SJSA1 (cell line): ENCODE measurements at places on chromosomes 5 and 9. TPM values are rescaled to one million over a fixed set of nuclear protein-coding genes. Genes with fewer than 3 reads are reported as not detected.
A peak's percentile ranks its signal among the peaks of the same experiment; 100 is the strongest.

The GABRB2 gene
- not detected in 2 replicates for total RNA-seq

DNA sequence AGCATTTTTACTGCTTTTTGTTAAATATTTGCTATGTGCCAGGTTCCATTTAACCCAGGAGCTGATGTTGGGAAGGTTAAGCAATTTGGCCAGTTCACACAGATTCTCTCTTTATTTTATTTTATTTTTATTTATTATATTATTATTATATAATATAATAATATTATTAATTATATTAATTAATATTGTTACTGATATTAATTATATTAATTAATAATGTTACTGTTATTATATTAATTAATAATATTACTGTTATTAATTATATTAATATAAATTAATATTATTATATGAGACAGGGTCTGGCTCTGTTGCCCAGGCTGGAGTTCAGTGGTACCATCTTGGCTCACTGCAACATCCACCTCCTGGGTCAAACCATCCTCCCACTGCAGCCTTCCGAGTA lies 593.0 kb upstream of the SGCD start:
- no peak overlapping the region for H3K4me3 ChIP-seq
- DNase-seq: no peak
- H3K27ac ChIP-seq: no peak overlapping the region
- no peaks in the 10 kb centered on the region for H3K36me3 ChIP-seq
- H3K4me1 ChIP-seq: no peaks in the 10 kb centered on the region

- H3K27ac ChIP-seq: no peak overlapping the region
- no peak overlapping the region for H3K4me3 ChIP-seq
- no peak for DNase-seq
- H3K27me3 ChIP-seq: no peaks in the 10 kb centered on the region
- H3K4me1 ChIP-seq: no peaks in the 10 kb centered on the region
- H3K36me3 ChIP-seq: no peaks in the 10 kb centered on the region
Measured at GRCh38 chr9:133155156-133155555, 8.6 kb downstream of the GBGT1 start.

DNA sequence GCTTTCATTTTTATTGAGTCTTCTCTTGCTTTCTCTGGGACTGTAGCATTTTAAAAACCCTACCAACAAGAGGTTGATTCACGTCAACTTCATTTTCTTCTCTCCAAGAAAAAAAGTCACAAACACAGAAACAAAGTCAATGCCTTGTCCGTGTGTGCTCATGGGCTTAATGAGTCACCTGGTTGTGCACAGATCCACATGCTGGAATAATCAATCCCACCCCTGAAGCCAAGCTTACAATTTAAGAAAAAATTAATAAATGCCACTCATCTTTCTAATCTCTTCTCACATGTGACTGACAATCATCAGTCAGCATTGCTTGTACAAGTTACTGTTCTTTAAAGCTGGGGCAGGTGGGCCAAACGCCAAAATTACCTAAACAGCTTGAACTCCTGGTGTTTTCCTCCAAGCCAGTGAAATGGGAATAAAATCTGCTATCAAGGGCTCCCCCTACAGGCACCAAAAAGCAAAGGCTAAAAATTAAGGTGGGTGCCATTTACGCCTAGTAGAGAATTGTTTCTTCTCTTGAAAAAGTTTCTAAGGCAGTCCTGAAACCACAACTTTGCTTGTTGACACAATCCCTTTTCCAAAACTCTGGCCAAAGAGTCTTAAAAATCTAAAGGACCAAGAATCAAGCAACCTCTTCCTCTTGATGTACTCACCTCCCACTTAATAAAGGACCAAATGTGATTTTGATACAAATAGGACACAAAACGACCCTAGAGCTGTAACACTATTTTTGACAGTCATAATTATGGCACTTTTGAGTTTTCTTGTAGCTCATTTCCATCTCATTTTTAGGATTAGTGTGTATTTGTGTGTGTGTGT lies 21.3 kb downstream of the TRMO start:
- no peak overlapping the region for H3K4me3 ChIP-seq
- no peak for DNase-seq
- H3K27me3 ChIP-seq: no peaks in the 10 kb centered on the region
- H3K36me3 ChIP-seq: no peaks in the 10 kb centered on the region
- no peak overlapping the region for H3K27ac ChIP-seq

DNA sequence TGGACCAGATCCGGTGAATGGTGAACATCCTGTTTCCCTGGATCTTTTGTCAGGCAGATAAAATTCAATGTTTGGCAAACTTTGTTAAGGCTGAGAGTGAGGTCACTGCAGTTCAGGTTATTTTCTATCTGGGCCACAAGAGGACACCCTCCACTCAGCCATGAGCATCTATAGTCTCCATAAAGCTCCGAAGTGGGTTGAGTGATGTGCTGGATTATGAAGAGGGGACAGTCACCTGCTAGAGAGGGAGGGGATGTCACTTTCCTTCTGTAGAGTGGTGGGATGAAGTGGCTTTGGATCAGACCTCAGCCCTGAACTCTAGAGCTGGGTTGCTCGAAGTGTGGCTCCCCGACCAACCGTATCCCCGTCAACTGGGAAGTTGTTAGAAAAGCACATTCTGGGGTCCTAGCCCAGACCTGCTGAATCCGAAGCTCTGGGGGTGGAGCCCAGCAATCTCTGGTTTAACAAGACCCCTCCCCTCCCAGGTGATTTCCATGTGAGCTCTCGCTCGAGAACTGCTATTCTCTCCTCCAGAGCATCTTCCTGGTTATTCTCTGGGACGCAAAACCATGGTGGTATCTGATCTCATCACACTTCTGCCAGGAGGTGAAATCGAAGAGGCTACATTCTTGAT lies 31.8 kb upstream of the FGF1 start:
- H3K27me3 ChIP-seq: no peaks in the 10 kb centered on the region
- H3K36me3 ChIP-seq: no peaks in the 10 kb centered on the region
- H3K27ac ChIP-seq: no peak overlapping the region
- peaks cover 20% of the 10 kb centered on the region for H3K4me1 ChIP-seq

DNA sequence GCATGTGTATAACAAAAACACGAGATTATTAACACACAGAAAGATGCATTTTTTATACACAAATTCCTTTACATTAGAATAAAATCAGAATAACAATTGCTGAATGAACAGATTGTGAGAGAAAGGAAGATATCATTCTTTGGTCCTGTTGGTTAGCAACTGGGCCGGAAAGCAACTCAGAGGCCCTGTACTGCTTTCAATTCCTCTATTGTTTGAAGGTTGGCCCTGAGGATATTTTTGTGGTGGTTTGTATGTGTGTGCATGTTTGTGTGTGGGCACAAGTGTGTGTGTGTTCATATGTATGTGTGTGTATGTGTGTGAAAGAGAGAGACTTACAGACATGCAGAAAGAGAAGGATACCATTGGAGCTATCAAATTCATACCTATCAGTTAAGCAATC lies 356.8 kb upstream of the DMAC1 start:
- no peaks in the 10 kb centered on the region for H3K4me1 ChIP-seq
- no peaks in the 10 kb centered on the region for H3K36me3 ChIP-seq
- H3K27ac ChIP-seq: no peak overlapping the region
- H3K27me3 ChIP-seq: no peaks in the 10 kb centered on the region

DNA sequence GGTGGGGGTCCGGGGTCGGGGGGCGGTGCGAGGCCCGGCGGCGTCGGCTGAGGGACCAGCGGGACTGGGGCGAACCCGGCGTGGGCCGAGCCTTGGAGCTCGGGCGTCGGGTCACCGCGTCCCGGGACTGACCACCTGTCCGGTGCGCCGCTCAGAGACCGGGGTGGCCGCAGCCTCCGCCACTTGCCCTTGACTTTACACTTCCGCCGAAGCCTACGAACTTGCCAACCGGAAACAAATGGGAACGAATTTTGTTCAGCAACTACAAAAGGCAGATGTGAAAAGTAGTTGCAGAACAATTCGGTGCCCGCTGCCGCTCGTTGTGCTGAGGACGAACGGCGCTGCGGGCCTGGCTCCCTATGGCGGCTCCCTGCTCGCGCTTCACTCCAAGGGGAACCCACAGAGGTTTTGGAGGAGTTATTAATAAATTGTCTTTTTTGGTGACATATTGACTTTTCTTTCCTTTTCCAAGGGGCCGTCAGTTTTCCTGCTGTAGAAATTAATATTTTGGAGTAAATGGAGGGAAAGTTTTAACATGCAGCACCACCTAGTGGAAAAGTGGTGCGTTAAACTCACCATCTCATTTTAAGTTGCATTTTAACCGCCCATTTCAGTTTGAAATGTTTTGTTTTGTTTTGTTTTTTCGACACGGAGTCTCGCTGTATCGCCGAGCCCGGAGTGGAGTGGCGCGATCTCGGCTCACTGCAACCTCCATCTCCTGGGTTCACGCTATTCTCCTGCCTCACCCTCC lies 490 bp downstream of the PCBD2 start:
- H3K36me3 ChIP-seq: peaks cover 25% of the 10 kb centered on the region
- H3K27me3 ChIP-seq: no peaks in the 10 kb centered on the region
- H3K27ac ChIP-seq: peak overlapping the region; percentile 91
- no peak for DNase-seq
- 0 out of 2 replicates have a peak, but pooled peaks cover 3% of the 10 kb centered on the region for H3K4me1 ChIP-seq
- peak overlapping the region; percentile 95 for H3K4me3 ChIP-seq

GRCh38 chr5:139707445-139708003 lies 59.4 kb downstream of the CXXC5 start:
- no peak overlapping the region for H3K4me3 ChIP-seq
- no peaks in the 10 kb centered on the region for H3K36me3 ChIP-seq
- H3K27me3 ChIP-seq: no peaks in the 10 kb centered on the region
- no peak overlapping the region for H3K27ac ChIP-seq

DNA sequence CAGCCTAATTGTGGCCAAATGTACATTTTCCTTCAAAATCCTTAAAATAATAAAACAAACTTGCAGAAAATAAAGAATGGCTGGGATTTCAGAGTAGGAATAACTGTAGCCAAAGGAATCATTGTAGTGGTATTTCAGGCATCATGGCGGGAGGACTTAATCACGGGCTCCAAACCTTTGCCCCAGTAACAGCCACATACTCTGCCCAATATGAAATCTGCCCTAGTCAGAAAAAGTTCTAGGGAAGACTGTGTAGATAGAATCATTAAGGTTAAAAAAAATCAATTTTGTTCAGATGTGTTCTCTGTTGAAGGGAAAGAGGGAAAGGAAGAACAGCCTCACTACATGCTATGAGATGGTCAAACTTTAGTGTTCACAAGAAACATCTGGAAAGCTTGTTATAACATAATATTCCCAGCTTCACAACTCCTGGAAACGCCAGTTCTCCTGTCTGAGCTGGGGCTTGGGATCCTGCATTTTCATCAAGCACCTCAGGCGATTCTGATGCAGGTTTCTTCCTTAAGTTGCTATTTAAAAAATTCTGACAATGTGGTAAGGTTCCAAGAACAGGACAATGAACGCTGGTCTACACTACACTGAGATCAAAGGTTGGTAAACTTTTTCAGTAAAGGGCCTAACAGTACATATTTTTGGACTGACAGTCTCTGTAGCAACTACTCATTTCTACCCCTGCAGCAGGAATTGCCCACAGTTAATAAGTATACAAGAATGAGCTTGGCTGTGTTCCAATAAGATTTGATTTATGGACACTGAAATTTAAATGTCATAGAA lies 87.9 kb downstream of the CEMIP2 start:
- H3K36me3 ChIP-seq: peaks cover under 1% of the 10 kb centered on the region; the same call in 1 of the 2 replicates
- H3K4me1 ChIP-seq: peaks cover 56% of the 10 kb centered on the region
- H3K4me3 ChIP-seq: no peak overlapping the region
